Activated naive CD4-positive, alpha-beta T cell treated with anti-CD3 and anti-CD28 coated beads for 36 hours (primary cell): ENCODE measurements at places on chromosomes 11 and 22. TPM values are rescaled to one million over a fixed set of nuclear protein-coding genes. Genes with fewer than 3 reads are reported as not detected.

Gene TP53I11
- total RNA-seq, result 10.3 TPM

Gene DBX1
- total RNA-seq, result not detected

Gene RASGRP2
- total RNA-seq, result 5.2 TPM

Gene KRTAP5-2
- not detected for total RNA-seq

Gene FXYD6
- total RNA-seq, result not detected

Gene DMC1
- 13.0 TPM for total RNA-seq

- DNase-seq, result no peak
Measured at GRCh38 chr22:17853073-17853472, 78.8 kb upstream of the BID start.

- no peak for DNase-seq
Measured at GRCh38 chr22:46010951-46011626, 34.1 kb upstream of the WNT7B start.

GRCh38 chr11:17479284-17480214 lies 2.9 kb upstream of the ABCC8 start:
- no peak for DNase-seq

- no peak for DNase-seq
Measured at GRCh38 chr11:71931245-71931602, 2.4 kb downstream of the RNF121 start.

DNA sequence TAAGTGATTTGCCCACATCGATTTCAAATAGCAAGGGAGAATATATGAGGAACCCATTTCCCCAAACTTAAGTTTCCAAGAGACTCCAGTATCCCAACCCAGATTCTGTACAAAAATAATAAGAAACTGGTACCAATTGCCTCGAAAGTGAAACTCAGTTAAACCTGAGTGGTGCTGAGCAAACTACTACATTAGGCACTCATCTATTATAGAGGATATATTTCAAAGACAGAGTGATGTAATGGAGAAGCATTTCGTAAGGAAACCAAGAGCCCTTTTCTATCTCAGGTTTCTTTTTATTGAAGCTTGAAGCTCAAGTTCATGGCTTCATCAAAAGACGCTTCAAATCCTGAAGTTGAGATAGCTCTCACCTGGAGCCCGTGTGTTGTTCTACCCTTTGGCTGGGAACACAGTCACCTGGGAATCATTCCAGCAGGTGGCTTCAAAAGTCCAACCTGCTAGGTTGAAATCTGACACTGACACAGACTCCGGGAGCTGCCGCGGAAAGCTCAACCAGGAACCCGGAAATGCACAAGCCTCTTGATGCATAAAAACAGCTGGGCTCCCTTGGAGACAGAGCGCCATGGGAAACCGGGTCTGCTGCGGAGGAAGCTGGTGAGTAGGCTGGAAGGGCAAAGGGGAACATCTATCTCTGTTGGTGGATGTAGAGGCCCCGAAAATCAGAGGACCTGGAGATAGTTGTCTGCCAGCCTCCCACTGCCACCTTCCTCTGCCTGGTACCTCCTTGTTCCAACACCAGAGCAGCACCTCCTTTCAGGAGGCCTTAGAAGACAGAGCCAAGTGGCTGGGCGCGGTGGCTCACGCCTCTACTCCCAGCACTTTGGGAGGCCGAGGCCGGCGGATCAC lies at the start of gene C11orf52:
C11orf52 (plus strand) TSS at position 524 of the 867 bp plus-strand sequence; CDS start at position 584, 60 bp downstream.
- no peak for DNase-seq

DNA sequence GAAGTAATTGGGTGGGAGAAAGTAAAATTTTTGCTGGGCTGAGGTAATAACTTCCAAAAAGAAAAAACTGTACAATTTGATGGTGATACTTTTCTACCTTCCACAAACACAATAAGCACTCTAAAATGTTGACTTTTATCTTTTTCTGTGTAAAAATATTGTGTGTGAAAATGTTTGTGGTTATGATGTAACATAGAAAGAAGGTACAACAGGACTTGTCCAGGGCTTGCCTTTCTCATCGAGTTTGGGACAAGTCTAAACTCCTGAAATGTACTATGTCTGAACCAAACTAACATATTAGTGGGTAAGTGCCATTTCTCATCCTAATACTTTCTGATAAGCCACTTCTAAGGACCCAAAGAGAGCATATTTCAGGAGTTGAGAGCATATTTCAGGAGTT lies 174.2 kb upstream of the PDGFD start:
- DNase-seq, result no peak

DNA sequence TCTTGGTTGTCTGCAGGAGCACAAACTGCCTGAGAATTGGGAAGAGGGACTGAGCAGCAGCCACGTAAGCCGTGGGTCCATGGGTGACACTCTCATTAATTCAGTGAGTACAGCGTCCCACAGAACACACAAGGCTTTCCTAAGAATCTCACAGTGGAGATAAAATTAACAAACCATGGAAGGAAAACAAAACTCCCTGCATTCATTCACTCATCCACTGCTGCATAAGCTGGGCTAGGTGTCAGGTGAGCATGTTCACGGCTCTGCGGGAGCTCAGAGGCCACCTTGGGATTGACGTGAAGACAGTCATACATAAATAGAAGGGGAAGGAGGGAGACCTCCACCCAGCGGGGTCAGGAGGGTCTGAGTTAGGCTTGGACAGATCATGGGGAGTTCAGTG lies 1442.7 kb downstream of the TBC1D22A start:
- no peak for DNase-seq

DNA sequence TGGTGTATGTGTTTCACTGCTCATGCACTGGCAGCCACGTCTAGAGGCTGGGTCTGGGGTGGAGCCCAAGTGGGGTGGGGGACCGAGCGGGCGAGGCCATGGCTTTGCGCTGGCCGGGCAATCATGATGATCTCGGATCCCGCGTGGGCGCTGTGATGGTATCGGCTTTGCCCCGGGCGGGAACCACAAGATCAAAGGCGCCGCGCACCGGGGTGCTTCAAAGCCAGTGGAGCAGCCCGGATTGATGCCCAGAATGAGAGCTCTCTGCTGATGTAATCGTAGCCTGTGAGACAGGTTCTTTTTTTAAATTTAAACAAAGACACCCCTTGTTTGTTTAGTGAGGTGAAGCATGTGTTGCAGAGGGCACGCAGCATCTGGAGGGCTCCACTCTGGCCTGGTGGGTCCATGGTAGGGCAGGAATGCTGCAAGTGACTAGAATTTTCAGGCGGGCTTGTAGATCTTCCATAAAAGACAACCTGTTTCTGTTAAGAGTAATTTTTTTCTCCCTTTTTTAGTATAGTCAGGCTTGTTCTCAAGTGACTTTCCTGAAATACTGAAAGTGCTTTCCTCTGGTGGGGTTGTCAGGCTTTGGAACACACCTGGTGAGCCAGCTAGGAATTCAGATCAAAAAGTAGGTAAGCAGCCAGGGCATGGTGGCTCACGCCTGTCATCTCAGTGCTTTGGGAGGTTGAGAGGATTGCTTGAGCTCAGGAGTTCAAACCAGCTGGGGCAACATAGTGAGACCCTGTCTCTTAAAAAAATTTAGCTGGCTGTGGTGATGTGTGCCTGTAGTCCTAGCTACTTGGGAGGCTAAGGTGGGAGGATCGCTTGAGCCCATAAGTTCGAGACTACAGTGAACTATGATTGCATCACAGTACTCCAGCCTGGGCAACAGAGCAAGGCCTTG lies 40.7 kb downstream of the ZNRF3 start:
- DNase-seq, result no peak

GRCh38 chr11:117570701-117571100 lies 226.3 kb downstream of the DSCAML1 start:
- DNase-seq, result no peak

- DNase-seq, result no peak
Measured at GRCh38 chr22:23061471-23062280, 8.6 kb upstream of the GNAZ start.

GRCh38 chr11:8017071-8017470 lies 29.9 kb downstream of the EIF3F start:
- no peak for DNase-seq

GRCh38 chr11:63840356-63841060 lies 1.6 kb downstream of the MARK2 start:
- peak; percentile 31 for DNase-seq

GRCh38 chr11:92527467-92527866 lies 302.8 kb downstream of the FAT3 start:
- no peak for DNase-seq

DNA sequence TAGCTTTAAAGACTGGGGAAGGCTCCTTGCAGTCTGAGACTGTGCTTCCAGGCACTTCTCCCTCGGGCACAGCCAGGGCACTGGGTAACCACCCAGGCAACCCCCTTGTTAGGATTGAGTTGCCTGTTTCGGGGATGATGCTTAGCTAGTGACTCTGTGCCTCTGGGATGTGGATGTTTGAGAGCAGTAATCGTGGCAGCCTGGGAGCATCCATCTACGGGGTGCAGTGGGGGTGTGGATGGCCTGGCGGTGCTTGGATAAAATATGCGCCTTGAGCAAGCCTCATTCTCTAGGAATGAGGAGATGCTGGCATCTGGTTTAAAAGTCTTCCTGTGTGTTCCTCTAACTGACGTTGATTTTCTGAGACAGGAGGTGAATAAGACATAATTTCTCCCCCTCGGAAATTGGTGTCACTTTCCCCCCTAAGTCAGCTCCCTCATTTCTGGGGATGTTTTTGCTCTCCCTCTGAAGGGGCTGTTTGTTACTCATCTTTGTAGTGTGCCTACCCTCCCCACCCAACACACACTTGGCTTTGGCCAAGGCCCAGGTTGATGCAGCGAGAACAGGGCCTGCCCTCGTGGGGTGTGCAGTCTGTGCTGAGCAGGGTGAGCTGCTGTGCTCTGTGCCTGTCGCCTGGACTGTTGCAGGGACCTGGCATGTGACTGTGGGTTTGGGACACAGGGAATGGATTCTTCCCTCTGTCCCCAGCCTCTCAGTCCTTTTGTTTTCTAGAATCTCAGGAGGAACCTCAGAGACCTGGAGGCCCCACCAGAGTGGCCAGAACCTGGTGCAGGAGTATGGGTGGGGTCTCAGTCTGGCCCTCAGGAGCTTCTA lies 2.0 kb downstream of the GNAZ start:
- no peak for DNase-seq

DNA sequence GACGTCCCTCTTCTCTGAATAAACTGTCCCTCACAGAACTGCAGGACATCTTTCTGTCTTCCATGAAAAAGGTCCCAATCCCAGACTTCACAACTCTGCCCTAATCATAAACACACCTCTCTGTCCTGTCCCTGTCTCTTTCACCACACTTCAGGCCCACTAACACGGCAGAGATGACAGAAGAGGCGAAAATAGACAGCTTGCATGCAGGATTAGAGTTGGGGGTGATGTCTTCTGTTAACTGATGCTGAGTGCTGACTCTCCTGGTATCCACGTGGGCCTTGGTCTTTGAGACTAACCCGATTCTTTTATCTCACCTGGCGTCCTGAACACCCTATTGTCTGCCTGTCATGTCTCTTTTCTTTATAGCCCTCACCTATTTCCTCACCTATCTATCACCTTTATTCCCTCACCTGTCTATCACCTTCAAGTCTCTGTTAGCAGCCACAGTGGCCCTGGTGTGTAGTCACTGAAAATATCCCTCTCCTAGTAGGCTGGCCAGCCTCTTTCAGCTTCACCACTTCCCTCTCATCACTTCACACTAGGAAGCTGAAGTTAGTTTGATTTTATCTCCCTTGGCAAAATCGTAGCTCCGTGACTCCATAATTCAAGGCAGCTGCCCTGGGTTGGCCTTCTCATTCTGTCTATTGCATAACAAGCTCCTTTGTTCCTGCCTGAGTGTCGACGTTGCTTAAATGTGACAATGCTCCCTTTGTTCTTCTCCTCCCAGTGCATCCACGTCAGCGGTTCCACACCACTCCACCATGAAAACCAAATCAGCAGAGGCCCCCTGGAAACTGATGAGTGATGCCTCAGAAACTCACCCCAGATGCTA lies 30.6 kb upstream of the DRD2 start:
- no peak for DNase-seq

GRCh38 chr11:10050561-10050960 lies 243.5 kb downstream of the SBF2 start:
- no peak for DNase-seq

DNA sequence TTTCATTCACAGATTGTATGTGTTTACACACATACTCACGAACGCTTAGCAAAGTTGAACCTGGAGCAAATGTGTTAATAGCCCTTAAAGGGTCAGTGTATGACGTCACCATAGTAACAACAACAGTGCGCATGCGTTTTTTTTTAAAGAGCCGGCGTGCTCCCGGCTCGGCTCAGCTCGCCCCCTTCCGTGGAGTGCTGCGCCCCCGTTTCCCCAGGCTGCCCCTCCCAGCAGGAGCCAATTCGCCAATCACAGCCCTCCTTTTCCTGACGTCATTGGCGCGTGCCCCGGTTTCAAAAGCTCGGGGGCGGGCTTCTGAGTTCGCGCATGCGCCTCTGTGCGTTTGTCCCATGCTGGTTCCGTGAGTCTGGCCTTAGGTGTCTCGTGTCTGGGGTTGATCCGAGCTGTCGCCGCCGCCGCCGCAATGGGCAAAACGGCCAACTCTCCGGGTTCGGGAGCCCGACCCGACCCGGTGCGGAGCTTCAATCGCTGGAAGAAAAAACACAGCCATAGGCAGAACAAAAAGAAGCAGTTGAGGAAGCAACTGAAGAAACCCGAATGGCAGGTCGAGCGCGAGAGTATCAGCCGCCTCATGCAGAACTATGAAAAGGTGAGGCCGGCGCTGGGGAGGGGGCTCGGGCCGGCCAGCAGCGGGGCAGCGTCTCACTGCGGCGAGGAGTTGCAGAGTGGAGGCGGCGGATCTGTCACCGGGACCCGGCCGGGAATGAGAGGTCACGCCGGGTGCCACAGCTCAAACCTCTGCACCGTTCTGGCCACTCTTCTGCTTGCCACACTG lies at the start of gene DDX10:
DDX10 (plus strand) TSS at position 340 of the 796 bp plus-strand sequence; CDS start at position 425, 85 bp downstream.
- peak; percentile 99 for DNase-seq

DNA sequence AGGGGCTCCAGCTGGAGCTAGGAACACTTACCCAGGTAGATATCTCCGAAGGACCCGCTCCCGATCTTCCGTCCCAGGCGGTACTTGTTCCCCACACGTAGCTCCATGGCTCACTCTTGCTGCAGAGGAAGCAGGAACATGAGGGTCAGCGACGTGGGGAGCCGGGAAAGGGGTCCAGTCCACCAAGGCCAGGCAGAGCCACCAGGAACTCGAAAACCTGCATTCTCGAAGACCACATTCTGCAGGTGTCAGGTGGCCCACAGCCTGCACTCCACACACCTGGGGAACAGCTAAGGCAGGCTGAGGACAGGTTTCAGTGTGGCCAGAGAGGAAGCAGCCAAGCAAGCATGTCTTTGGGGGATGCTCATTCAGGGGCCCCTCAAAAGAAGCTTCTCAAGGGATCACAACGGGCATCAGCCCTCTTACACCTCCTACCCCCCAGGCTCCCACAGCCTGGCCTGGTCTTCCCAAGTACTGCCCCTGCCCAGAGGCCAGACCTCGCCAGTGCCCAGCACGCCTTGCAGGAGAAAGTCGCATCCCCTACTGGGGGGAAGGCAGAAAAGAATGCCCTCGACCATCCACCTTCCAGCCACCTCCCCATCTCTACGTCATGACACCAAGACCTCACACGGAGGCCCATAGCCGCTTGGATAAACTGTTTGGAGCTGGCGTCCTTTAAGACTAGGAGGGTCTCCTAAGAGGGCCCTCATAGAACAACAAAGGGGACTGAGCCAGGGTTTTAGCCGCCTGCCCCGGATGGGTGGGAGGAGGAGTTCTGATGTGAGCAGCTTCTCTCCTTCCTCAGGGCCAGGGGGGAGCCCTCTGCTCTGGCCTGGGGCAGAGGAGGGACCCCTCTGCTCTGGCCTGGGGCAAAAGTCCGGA lies 2.9 kb downstream of the CSNK1E start:
- DNase-seq, result no peak

GRCh38 chr22:42326801-42327200 lies 56.3 kb upstream of the TCF20 start:
- no peak for DNase-seq

- no peak for DNase-seq
Measured at GRCh38 chr11:11661326-11662040, 39.7 kb upstream of the GALNT18 start.
